Breast epithelium (tissue), 4 donors: ENCODE measurements at places on chromosomes 16 and 17. TPM values are rescaled to one million over a fixed set of nuclear protein-coding genes. Genes with fewer than 3 reads are reported as not detected.

Gene WDR81
- total RNA-seq, result 52.6 TPM

Gene KRT12
- total RNA-seq, result not detected

Gene ITGB3
- total RNA-seq, result 3.8 TPM

Gene STX1B
- 1.6 TPM for total RNA-seq

Gene RGS11
- total RNA-seq, result 5.9 TPM

Gene CNTD1
- not detected for total RNA-seq

Gene IGFALS
- 0.33 TPM for total RNA-seq

Gene CLDN9
- 0.15 TPM for total RNA-seq

Gene CLEC19A
- total RNA-seq, result not detected
